ENCODE measurements at places on chromosomes 7 and 10. TPM values are rescaled to one million over a fixed set of nuclear protein-coding genes. Genes with fewer than 3 reads are reported as not detected.

CYP26C1 gene
- not detected for total RNA-seq

THSD7A gene
- 1.5 TPM for total RNA-seq

ZNF804B gene
- not detected for total RNA-seq

TYW1B gene
- 2.8 TPM for total RNA-seq

GRM3 gene
- not detected for total RNA-seq

SCART1 gene
- 0.47 TPM for total RNA-seq

HOXA9 gene
- 0.63 TPM for total RNA-seq

ANKRD30A gene
- 0.52 TPM for total RNA-seq

NPY4R gene
- total RNA-seq: 50.0 TPM

TWNK gene
- 46.4 TPM for total RNA-seq

GRID1 gene
- total RNA-seq: 0.24 TPM

PTF1A gene
- total RNA-seq: not detected

MAGI2 gene
- total RNA-seq: 0.46 TPM

MYOZ1 gene
- total RNA-seq: not detected

GIMAP1 gene
- total RNA-seq: not detected

EBLN1 gene
- 0.21 TPM for total RNA-seq

All from A549 treated with CORT108297 at 1 μM for 4 hours (cell line).